ENCODE measurements at places on chromosomes 7 and 10.

GRCh38 chr10:115214829-115215228 lies 121.7 kb downstream of the ATRNL1 start:
- H3K4me3 ChIP-seq = no peak overlapping the region
- no peaks in the 10 kb centered on the region for H3K4me1 ChIP-seq
- no peak overlapping the region for H3K27ac ChIP-seq
- H3K36me3 ChIP-seq = no peaks in the 10 kb centered on the region

DNA sequence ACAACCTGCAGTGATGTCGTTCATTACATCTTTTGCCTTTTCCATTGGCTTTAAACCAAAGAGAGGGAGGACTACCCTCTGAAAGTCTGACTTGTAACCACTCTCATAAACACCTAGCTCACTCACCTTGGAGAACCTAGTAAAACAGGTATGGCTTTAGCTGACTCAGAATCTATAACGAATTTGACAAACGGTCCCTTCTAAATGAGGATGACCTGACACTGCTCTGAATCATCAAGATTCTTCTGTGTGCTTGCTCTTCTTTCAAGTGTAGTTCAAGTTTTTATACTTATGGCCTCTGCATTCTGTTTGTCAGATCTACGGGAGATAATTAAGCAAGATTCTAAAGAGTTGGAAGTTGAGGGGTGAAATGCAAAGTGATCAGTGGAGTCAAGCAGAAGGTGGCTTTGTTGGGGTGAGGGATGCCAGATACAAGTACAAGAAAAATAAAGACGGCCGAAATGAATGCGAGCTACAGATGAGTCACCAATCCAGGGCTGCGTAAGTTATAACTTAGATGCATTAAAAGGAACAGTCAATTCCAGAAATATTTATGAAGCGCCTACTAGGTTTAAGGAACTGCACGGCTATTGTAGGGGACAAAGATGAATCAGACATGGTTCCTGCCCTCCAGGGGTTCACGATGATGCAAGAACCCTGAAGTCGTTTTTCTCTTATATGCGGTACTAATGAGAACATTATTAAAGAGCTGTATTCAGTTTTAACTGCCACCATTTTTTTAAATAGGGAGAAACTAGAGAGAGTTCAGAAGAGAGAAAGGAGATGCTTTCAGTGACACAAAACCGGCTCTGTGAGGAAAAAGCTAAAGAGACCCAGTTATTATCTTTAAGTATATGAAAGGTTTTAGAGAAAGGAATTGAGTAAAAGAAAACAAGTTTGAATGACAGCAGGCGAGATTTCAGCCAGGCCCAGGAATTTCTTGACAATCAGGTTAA lies 6.5 kb downstream of the HIPK2 start:
- no peaks in the 10 kb centered on the region for H3K27me3 ChIP-seq
- H3K36me3 ChIP-seq = peaks cover 9% of the 10 kb centered on the region
- peaks cover 60% of the 10 kb centered on the region for H3K4me1 ChIP-seq
- H3K27ac ChIP-seq = peak overlapping the region; percentile 77
- DNase-seq = no peak

DNA sequence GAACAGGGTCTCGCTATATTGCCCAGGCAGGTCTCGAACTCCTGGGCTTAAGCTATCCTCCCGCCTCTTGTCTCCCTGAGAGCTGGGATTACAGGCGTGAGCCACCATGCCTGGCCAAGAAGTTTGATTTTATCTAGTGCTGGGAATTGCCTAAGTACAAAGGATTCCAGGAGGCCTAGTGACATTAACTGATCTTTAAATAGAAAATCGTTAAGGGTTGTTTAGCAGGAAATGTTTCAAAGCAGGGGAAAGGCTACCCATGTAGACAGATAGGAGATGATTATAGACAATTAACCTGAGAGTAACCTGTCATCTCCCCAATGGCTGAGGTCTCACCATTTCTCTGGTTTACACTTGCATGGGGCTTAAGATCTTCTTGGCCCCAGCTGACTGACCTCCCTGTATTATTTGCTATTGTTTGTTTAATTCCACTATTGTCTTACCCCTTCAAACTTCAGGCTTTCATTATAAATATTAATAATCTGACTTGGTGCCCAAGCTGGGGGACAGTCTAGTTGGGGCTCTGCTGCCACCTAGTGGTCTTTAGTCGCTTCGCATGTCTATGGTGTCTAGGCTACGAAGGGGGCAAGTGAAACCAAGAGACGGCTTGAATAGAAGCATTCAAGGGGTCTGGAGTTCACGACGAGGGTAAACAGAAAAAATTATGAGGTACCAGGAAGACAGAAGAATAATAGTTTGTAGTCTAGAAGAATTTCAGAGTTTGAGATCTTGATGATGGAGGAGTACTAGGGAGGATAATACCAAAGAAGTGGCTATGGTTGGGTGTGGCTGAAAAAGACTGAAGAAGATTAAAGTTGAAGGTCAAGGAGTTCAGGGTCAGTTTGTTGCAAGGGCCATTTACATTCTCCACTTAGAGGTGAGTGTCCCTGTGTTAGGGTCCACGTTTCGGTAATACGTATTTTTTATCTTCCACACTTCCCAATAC lies 40.4 kb upstream of the BPGM start:
- H3K27ac ChIP-seq = no peak overlapping the region
- DNase-seq = peak; percentile 58
- H3K4me3 ChIP-seq = no peak overlapping the region
- no peaks in the 10 kb centered on the region for H3K36me3 ChIP-seq
- H3K4me1 ChIP-seq = peaks cover 3% of the 10 kb centered on the region

DNA sequence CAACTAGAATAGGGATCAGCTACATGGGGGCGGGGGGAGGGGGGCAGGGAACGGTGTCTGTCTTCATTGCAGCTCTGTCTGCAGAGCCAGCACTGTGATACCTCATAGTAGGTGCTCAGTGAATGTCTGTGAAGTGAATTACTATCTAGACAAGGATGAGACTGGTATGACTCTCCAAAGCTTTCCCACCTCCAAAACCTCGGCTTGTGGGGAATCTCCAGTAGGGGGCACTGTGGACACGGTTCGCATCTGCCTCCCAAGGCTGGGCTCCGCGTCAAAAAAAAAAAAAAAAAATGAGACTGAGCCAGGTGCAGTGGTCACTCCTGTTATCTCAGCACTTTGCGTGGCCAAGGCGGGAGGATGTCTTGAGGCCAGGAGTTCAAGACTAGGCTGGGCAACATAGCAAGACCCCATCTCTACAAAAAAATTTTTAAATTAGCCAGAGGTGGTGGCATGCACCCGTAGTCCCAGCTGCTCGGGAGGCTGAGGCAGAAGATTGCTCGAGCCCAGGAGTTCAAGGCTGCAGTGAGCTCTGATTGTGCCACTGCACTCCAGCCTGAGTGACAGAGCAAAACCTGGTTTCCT lies 9.6 kb downstream of the TRIM56 start:
- no peak for DNase-seq
- peaks cover under 1% of the 10 kb centered on the region for H3K27me3 ChIP-seq
- no peak overlapping the region for H3K4me3 ChIP-seq
- H3K36me3 ChIP-seq = peaks cover 13% of the 10 kb centered on the region
- H3K4me1 ChIP-seq = peaks cover 15% of the 10 kb centered on the region
- no peak overlapping the region for H3K27ac ChIP-seq

GRCh38 chr7:48031111-48031510 lies 2.2 kb upstream of the SUN3 start:
- H3K27ac ChIP-seq = no peak overlapping the region
- peaks cover 3% of the 10 kb centered on the region for H3K4me1 ChIP-seq
- DNase-seq = no peak
- peaks cover 27% of the 10 kb centered on the region for H3K27me3 ChIP-seq

- no peaks in the 10 kb centered on the region for H3K36me3 ChIP-seq
- H3K4me3 ChIP-seq = no peak overlapping the region
- no peaks in the 10 kb centered on the region for H3K4me1 ChIP-seq
- no peaks in the 10 kb centered on the region for H3K27me3 ChIP-seq
- H3K27ac ChIP-seq = no peak overlapping the region
Measured at GRCh38 chr10:51552879-51553278, 146.5 kb downstream of the CSTF2T start.

DNA sequence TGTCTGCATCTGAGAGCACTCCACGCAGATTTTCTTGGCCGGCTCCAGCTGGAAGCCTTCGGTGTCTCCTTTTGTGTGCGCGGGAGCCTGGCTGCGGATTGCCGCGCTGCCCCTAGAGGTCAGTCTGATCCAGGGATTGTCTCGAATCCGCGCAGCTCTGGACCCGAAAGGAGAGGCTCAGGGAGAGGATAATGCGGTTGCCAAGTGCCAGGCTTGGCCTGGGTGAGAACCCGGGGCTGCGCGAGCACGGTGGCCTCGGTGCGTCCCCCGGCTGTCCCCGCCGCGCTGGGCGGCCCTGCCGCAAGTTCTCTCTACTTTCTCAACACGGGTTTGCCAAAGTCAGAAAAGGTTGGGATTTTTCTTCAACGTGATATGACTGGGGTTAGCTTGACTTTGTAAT lies 140.9 kb downstream of the ADCYAP1R1 start:
- H3K4me3 ChIP-seq = no peak overlapping the region
- peaks cover 10% of the 10 kb centered on the region for H3K27me3 ChIP-seq
- H3K4me1 ChIP-seq = no peaks in the 10 kb centered on the region
- no peak for DNase-seq
- no peaks in the 10 kb centered on the region for H3K36me3 ChIP-seq

DNA sequence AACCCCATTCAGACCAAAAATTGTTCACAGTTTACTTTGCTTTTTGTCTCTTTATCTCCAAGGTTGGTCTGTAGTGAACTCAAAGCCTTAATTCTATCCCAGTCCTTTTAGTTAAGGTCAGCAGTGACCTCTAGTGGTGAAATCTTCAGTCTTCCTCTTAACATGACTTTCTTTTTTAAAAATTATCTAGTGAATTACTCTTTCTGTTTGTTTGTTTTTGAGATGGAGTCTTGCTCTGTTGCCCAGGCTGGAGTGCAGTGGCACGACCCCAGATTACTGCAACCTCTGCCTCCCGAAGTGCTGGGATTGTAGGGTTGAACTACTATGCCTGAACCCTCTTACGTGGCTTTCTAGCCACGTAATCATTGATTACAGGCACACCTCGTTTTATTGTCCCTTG lies 25.0 kb downstream of the ZNF487 start:
- no peaks in the 10 kb centered on the region for H3K27me3 ChIP-seq
- no peak for DNase-seq
- H3K27ac ChIP-seq = no peak overlapping the region
- H3K36me3 ChIP-seq = no peaks in the 10 kb centered on the region
- H3K4me3 ChIP-seq = no peak overlapping the region
- peaks cover 7% of the 10 kb centered on the region for H3K4me1 ChIP-seq

- H3K27me3 ChIP-seq = peaks cover under 1% of the 10 kb centered on the region
- no peak for DNase-seq
- H3K4me1 ChIP-seq = peaks cover 17% of the 10 kb centered on the region
- no peaks in the 10 kb centered on the region for H3K36me3 ChIP-seq
Measured at GRCh38 chr7:106047184-106047583, 64.9 kb downstream of the SYPL1 start.

DNA sequence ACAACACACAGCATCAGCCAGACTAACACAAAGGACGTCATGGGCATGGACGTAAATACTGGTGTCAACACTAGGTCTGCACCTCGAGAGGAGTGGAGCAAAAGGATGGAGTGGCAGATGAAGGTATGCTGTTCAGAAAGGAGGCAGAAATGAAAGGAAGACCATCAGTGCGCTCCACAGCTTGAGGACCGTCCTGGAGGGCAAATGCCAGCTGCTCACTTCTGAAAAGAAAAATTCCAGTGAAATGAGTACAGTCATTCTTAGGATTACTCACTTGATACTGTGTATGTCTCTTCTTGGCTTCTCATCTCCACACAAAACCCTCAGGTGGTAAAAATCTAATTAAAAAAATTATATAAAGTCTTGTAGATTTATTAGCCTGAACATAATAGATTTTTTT lies 44.8 kb downstream of the EGFR start:
- peaks cover 19% of the 10 kb centered on the region for H3K27me3 ChIP-seq
- DNase-seq = no peak
- H3K27ac ChIP-seq = no peak overlapping the region
- no peak overlapping the region for H3K4me3 ChIP-seq

GRCh38 chr10:115638246-115638645 lies 545.1 kb downstream of the ATRNL1 start:
- no peak overlapping the region for H3K4me3 ChIP-seq
- no peak for DNase-seq
- no peak overlapping the region for H3K27ac ChIP-seq
- H3K4me1 ChIP-seq = no peaks in the 10 kb centered on the region
- no peaks in the 10 kb centered on the region for H3K36me3 ChIP-seq
- H3K27me3 ChIP-seq = no peaks in the 10 kb centered on the region

DNA sequence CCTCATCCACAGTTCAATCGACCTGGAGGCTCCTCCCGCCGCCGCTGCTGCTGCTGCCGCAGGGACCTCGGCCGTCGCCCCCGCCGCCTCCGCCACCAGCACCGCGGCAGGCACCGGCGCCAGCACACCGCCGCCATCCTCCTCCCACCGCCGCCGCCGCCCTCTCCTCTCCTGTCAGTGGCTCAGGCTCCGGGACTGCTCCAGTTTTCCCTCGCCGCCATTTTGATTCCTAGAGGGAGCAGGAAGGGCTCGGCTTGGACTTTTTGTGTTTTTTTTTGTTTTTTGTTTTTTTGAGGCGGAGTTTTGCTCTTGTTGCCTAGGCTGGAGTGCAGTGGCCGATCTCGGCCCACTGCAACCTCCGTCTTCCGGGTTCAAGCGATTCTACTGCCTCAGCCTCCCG lies 3.0 kb upstream of the MCM10 start:
- H3K4me1 ChIP-seq = peaks cover 11% of the 10 kb centered on the region
- H3K36me3 ChIP-seq = peaks cover 4% of the 10 kb centered on the region
- no peak for DNase-seq
- peak overlapping the region; percentile 79 for H3K4me3 ChIP-seq

DNA sequence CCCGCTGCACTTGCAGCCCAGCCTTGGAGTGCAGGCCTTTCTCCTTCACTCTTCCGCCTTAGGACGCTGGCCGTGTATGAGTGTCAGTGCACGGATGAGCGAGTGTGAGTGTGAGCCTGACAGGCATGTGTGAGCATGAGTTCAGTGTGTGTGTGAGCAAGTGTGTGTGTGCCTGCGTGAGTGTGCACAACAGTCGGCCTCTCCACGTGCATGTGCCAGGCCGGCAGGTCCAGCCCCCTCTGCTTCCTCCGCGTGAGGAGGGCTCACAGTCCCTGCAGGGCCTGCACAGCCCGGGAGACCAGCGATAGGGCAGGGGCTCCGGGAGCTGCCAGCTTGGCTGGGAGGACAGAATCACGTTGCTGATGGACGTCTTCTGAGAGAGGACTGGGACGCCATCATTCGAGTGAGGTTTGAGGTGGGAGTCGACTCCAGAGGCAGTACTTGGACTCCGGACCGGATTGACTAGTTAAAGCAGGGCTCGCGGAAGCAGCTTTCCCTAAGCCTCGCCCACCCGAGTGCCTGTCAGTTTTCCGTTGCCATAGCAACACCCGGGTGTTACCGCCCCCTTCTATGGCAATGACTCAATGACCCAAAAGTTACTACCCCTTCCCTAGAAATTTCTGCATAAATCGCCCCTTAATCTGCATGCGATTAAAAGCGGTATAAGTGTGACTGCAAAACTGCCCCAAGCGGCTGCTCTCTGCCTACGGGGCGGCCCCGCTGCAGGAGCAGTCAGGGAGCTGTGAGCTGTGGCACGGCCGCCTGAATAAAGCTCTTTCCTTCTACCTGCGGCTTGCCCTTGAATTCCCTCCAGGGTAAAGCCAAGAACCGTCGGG lies 19.6 kb upstream of the CFAP46 start:
- DNase-seq = peak; percentile 46
- H3K36me3 ChIP-seq = peaks cover 5% of the 10 kb centered on the region
- H3K27ac ChIP-seq = peak overlapping the region; percentile 49
- peaks cover 11% of the 10 kb centered on the region for H3K4me1 ChIP-seq

- no peak overlapping the region for H3K27ac ChIP-seq
- DNase-seq = no peak
- H3K4me3 ChIP-seq = no peak overlapping the region
Measured at GRCh38 chr10:95537542-95537927, 23.6 kb downstream of the SORBS1 start.
